ENCODE measurements at places on chromosomes 3 and 15.

GRCh38 chr15:84816694-84817465 lies at the start of gene ALPK3:
Gene ALPK3, plus strand, starts transcription at chr15:84817356. Its CDS starts 97 bp downstream, at chr15:84817453.
- DNase-seq: no peak

DNA sequence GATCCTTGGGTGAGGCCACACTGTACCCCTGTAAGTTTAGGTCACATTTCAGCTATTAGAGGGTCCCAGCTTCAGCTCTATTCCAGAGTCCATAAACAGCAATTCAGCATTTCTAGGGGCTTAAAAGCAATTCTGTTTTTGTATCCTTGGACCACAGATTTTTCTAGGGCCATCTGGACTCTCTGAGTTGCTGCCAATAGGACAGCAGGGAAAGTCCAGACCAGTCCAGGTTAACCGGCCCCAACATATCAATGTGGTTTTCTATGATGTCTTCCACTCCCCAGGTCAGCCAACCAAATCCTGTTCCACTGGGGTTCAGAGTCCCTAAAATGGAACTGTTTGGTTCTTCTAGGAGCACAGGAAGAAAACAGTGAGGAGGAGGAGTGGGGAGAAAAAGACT lies 40.0 kb downstream of the TYRO3 start:
- DNase-seq: no peak

GRCh38 chr3:73030073-73030597 lies 31.3 kb upstream of the EBLN2 start:
- DNase-seq: no peak

GRCh38 chr3:120469882-120470301 lies 19.1 kb upstream of the FSTL1 start:
- DNase-seq: no peak

DNA sequence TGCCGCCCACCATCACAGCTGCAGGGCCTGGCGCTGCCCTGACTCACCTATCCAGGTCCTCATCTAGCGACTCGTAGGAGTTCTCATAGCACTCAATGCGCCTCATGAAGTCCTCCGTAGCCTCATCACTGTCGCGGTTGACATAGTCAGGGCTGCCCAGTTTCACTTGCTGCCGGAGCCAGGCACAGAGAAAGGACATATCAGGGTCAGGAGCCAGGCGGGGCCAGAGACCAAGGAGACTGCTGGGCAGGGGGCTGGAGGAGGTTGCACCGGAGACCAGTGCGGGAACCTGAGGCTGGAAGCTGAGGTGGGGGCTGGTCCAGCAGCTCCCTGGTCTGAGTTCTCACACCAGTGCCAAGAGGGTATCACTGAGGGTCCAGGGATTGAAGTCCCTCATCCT lies 18.2 kb downstream of the PFKFB4 start:
- DNase-seq: no peak

DNA sequence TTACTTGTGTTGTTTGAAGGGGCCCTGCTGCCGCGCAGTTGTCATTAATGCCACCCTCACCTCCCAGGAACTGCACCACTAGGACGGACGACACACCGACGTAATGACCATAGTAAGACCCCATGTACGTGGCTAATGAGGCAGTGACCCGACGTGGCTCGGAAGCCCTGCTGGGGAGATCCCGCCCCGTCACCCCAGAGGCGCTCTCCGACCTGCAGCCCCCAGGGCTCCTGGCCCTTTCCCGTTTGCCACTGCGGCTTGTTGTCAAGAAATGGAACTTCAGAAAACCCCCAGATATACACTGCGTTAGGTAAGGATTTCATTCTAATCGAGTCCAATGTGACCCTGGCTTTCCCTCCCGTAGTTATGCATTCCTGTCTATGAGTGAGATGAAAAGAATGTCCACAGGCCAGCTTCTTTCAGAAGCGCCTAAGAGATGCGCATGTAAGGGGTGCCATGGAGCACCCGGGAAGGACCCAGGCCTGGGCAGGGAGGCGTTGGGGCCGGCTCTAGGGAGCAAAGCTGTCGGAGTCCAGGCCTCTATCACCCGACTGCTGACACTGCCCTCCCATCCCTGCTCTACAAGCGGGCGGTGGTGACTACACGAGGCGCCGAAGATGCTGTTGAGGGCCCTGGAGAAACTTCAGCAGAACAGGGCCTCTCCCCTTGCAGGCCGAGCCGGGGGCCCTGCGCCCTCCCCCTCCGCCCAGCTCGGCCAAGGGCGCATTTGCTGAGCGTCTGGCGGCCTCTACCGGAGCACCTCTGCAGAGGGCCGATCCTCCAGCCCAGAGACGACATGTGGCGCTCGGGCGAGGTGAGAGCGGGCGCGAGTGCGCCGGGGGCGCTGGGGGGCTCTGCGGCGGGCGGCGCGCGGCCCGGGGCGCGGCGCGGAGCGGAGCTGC lies at the start of gene GABRA5:
Gene GABRA5, plus strand, starts transcription at position 765 of the 902 bp plus-strand sequence. CDS start 2,187 bp downstream, outside the sequence.
- peak; percentile 27 for DNase-seq

DNA sequence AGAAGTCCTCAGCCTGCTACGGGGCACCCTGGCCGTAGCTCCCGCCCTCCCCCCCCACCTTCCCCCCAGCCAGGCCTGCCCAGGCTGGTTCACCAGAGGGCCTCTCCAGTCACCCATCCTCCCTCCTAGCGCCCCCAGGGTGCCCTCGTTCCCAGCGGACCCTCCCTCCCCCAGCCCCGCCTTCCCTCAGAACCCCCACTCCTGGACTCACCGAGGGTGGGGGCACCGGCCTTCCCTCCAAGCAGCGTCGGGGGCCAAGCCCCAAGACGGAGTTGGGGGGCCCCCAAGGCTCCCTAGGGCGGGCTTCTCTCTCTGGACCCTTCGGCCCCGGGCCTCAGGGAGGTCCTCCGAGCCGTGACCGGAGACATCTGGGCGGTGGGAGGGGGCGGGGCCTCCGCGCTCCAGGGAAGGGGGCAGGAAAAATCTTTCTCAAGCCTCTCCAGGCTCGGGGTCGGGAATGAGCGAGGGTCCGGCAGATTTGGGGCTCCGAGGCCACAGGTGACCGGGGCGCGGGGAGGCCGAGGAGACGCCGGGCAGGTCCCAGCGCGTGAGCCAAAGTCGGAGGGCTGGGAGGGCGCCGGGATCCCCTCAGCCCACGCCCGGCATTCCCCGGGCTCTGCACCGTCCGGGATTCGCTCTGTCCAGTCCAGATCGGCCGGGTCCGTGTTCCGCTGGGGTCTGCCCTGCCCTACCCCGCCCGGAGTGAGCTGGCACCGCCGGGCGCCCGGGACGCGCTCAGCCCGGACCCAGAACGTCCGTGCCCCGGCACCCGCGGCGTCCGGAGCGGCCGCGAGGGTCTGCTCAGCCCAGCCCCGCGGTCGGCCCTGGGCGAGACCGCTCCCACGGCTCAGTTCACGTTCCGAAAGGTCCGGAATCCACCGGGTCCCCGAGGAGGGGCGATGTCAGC lies 999 bp downstream of the INSYN1 start:
- no peak for DNase-seq

GRCh38 chr3:155871746-155872158 lies 1.3 kb downstream of the GMPS start:
- DNase-seq: no peak

DNA sequence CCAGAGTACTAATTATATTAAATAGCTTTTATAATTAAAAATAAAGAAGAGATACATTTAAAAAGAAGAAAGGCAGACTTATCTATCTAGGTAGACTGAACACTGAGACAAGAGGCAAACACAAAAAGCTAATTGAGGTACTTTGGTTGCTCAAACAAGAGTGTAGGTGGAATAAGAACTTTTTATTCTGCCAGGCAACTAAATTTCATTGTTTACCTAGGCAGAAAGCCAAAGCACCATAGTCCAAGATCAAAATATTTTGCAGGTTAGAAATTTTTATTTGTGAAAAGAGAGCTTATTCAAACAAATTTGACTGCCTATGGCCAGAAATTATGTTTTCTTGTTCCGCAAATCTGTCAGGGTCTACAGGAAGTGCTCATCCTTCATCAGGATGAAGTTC lies 499.6 kb upstream of the GBE1 start:
- peak; percentile 1 for DNase-seq

- no peak for DNase-seq
These were observed 58.5 kb upstream of the CCR4 start for GRCh38 chr3:32892625-32893598.

DNA sequence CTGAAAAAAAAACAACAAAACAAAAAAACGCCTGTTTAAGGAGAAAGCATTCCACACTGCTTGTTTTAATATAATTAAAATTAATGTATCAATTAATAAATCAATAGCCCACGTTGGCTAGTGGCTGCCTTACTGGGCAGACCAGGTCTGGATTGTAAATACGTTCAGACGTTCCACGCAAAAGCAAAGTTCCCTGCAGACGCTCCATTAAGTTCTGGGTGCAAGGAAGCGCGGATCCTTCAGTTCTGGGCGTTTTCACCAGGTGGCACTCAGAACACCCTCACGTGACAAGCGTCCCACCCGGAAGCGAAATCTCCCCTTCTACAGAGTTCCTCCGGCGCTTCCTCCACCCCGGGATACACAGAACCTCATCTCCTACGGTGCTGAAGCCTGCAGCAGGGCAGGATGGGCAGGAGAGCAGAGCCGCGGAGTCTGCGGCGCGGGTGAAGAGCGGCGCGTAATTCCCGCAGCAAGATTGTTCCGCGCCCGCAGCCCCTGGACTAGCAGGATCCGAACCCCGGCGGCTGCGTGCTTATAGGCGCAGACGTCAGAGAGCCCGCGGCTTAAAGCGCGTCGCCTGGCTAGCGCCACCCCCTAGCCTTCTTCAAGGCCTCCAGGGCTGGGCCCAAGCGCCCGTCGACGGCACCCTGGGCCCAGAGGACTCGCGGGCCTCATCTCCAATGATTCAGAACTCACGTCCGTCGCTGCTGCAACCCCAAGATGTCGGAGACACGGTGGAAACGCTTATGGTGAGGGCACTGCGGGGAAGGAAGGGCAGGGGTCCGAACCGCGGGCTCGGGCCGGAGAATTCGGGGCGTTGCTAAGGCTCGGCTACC lies at the start of gene SLC25A38:
Gene SLC25A38, plus strand, starts transcription at position 326 of the 836 bp plus-strand sequence. Its CDS starts 355 bp downstream, at position 681.
- no peak for DNase-seq

- DNase-seq: no peak
These were observed 9.8 kb downstream of the SLC6A1 start for GRCh38 chr3:11002371-11002807.

DNA sequence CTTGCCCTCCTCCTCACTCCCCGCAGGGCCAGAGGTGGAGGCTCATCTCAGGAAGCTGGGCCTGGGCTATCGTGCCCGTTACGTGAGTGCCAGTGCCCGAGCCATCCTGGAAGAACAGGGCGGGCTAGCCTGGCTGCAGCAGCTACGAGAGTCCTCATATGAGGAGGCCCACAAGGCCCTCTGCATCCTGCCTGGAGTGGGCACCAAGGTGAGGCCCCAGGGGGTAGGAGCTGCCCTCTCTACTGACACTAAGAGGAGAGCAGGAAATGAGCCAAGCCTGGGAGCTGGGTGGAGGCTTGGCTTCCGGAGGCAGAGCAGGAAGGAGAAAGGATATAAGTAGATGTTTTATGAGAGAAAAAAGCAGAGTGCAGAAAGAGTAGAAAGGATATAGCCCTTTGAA lies 4.9 kb downstream of the OGG1 start:
- DNase-seq: no peak

GRCh38 chr3:149654188-149654601 lies 3.6 kb downstream of the WWTR1 start:
- no peak for DNase-seq

DNA sequence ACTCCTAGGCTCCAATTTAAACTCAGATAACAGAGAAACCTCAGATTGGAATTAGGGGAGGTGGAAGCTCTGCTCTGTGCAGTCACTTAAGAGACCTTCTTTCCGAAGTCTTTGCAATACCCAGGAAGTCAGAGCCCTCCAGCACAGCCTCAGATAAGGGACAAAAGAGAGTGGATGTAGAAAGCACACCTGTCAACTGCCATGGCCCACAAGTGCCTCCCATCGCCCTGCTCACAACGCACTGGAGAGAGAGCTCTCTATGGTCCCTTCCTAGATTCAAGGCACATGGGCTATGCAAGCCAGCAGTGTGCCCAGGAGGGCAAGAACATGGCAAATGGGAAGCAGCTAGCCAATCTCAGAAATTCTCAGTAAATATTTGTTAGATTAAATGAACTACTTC lies 47.3 kb upstream of the TBL1XR1 start:
- no peak for DNase-seq

DNA sequence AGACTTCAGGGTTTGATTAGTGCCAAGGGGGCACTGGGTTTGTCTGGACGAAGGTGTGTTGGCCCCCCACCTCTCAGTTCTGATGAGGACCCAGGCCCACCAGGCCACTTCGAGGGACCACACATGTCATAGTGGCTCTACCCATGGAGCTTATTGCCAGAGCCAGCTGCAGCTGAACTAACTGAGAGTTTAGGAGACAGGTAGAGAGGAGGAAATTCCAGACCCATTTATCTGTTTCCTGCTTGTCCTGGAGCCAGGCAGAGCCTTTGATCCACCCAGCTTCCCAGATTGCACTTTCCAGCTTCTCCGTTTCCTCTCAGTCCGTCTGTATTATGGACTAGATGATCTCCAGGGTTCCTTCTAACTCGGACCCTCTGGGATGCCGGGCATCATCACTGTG lies 20.9 kb downstream of the SLC24A1 start:
- DNase-seq: no peak

DNA sequence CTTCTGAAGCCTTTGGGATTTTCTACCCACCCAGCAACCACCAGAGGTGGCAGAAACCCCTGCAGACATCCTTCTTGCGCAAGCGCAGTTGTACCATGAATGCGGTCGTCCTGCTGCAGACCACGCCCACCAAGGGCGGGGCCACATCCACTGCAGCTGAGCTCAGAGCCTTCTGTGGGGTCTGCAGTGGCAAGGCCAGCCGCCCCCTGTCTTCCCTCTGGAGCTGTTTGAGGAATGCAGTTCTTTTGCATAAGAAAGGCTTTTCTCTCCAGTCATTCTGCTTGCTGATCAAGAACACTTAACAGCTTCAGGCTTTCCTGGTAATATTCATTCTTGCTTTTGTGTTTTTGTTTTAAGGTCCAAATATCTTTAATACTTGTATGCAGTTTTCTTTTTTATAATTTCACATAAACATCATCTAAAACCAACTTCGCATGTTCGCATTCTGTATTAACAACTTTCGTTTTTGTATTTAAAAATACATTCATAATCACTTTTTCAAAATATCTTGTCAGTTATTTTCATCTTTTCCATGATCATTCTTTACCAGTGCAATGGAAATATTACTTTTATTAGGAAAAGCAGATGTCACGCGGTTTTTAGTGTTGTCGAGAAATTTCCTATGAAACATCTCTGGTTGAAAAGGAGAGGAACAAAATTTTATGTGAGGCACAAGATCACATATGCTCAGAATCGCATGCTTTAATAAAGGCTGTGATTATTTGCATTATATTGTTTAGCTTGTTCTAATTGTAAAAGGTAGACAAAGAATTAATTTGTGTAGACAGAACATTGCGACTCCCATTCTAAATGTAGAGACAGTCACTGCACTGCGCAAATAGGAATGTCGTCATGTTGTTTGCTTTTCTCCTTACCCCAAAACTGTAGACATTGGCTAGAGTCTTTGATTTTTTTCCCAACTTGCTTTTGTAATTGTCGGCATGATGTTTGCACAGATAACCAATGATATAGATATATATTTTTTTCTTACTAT lies 98.1 kb upstream of the SNRPN start:
- no peak for DNase-seq
